ENCODE measurements at places on chromosomes 1 and 21.

GRCh38 chr1:9836632-9836960 is 12.8 kb upstream of the CLSTN1 start:
- no peak for DNase-seq

GRCh38 chr1:94079080-94079940 is 41.6 kb downstream of the ABCA4 start:
- DNase-seq = no peak

- no peak for DNase-seq
Measured at GRCh38 chr1:66927528-66927927, 2.7 kb downstream of the MIER1 start.

GRCh38 chr1:42038261-42038660 is 114.9 kb upstream of the GUCA2B start:
- no peak for DNase-seq

DNA sequence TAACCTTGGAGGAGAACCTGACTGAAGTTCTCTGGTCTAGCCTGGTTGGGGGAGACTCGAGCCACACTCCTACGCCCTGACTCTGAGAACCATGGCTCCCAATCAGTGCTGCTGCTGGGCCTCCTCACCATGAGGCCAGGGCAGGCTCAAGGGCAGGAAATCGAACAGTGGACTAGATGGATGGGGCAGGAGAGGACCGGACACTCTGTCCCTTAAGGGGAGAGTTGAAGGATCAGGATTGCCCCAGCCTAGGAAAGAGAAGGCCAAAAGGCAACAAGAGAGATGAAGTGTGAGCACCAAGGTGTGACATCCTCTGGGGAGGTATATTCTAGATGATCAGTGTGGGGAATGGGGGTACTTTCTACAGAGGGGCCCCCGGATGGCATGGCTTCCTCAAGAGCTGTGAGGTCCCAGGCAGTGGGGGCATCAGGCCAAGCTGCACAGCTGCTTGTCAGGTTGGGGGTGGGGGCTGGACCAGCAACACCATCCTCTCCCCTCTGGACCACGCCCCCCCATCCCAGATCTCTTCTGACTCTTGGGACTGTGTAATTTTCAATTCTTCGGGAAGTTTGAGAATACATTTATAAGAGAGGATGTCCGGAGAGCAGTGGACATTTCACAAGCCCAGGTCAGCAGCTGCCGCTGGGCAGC is 34.0 kb downstream of the MX1 start:
- no peak for DNase-seq

GRCh38 chr1:204079608-204079999 is 6.7 kb downstream of the SOX13 start:
- no peak for DNase-seq

GRCh38 chr1:163395790-163396189 is 74.0 kb downstream of the NUF2 start:
- no peak for DNase-seq

Data from HFF-Myc (cell line).